ENCODE measurements at places on chromosomes 7 and 10.
A peak's percentile ranks its signal among the peaks of the same experiment; 100 is the strongest.

GRCh38 chr10:91974960-91975359 is 51.4 kb downstream of the BTAF1 start:
- no peak for DNase-seq

DNA sequence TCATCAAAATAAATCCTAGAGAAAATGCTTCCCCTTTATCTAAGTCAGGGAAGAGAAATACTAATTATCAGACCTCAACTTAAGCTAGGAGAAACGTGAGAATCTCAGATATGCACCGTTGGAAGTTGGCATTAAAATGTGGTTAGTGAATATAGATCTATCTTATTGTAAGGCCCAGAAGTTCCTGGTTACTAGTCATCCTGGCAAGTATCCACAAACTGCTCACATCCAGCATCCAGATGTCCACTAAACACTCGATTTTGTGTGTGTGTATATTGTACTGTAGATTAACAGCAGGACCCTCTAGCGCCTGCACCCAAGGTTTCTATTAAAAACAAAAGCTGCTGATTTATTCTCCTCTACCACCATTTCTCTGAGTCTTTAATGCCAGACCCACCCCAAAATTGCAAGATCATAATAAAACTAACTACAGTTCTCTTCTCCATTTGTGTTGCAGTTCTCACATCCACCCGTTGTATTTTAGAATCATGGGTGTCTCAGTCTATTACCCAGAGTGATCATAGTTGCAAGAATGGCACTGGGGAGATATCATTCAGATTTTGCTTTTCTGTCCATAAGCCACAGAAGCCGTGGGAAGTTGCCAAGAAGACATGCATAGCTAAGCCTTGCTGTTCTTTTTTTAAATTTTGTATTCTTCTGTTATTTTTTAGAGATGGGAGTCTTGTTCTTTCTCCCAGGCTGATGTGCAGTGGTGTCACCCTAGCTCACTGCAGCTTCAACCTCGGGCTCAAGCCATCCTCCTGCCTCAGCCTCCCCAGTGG is 165.4 kb downstream of the KIAA1217 start:
- DNase-seq = no peak

GRCh38 chr10:77592946-77593636 is 44.5 kb downstream of the KCNMA1 start:
- DNase-seq = peak; percentile 10

GRCh38 chr7:151511946-151512345 is 7.7 kb downstream of the RHEB start:
- no peak for DNase-seq

DNA sequence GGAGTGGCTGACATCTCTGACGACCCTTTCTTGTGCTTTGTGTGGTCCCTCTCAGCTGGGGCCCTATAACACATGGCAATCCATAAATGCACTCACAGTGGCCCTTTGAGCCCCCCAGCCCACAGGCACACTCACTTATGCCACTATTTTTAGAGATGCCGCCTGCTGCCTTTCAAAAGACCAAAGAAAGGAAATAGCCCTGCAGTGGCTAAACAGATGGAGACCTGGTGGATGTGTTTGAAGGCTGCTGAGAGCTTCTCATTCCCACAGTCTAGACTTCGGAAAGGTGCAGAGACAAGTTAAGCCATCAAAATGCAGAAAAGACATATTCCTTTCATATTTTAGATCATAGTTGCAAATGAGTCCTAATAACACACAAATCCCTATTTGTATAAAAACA is 42.0 kb upstream of the PDZD8 start:
- DNase-seq = no peak

DNA sequence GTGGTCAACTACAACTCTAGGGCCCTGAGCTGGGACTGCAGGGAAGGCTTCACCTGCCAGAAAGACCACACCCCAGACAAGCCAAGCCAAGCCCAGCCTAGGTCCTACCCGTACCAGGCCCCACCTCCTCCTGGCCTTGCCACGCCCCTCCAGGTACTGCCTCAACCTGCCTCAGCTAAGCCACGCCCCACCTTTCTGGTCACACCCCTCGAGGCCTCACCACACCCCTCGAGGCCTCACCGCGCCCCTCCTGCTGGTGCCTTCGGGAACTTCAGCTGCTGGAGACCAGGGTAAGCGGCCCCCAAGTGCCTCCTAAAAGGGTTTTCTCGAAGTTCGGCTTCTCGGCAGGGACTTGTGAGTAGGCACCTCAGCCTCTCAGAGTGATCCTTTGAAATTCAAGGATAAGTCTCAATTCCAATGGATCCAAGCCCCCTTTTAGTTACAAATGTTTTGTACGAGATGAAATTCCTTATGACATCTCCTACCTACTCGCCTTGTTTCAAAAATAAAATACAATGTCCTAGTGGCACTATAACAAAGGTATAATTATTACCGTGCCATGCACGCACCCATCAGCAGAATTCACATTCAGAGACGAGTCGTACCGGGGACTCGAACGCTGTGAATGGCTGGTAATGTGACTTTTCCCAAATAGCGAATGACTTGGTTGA is 171.2 kb downstream of the ARHGAP21 start:
- DNase-seq = no peak

DNA sequence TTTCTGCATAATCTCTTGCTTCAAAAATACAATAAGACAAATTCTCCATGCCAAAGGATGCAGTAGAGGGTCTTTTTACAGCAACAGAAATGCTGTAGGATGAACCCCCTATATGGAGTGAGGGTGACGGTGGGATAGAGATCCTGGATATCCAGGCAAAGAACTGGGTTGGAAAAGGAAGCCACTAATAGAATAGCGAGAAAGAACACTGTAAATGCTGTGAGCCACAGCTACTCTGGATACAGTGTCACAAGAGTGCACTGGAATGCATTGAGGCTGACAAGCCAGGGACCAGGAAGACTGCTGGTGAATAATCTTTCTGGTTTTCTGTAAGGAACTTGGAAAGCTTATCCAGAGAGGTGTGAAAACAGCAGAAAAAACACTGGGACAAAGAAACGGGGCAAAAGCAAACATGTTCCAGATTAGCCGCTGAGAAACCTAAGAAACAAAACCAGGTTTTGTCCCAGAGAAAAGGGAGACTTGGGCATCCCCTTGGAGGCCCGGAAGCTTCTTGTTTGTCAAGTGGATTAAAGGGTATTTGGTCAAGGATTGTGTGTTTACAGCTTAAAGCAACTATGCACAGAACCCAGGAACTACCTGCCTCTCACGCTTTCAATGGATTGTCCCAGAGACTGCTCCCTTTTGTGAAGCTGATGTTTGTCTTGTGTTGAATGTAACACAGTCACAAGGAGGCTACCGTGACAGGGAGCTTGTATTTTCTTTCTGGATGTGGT is 6.2 kb upstream of the MSMB start:
- DNase-seq = no peak

DNA sequence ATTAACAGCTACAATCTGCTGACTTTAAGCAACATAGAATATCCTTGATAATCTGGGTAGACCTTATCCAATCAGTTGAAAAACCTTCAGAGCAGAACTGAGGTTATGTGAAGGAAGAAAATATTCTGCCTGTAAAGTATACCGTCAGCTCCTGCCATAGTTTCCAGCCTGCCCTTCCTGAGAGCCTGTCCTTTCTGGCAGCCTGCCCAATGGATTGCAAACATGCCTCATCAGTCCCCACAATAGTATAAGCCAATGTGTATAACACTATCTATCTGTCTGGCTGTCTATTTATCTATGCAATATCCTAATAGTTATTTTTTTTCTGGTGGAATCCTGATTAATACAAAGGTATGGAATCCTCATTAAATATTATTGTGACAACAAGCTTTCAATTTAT is 489.2 kb upstream of the KCND2 start:
- DNase-seq = no peak

GRCh38 chr7:30172451-30172850 is 37.7 kb downstream of the MTURN start:
- DNase-seq = no peak
